Fibroblast of villous mesenchyme (primary cell): ENCODE measurements at places on chromosomes 11 and 22. TPM values are rescaled to one million over a fixed set of nuclear protein-coding genes. Genes with fewer than 3 reads are reported as not detected.

The CATSPER1 gene
- total RNA-seq, result under 0.01 and 0.43 TPM in 2 replicates

The HEPHL1 gene
- total RNA-seq, result 1.3 and 4.3 TPM in 2 replicates

The VSIG10L2 gene
- not detected in 2 replicates for total RNA-seq

The SHISA8 gene
- not detected in 2 replicates for total RNA-seq

The ARHGAP8 gene
- under 0.01 and 0.97 TPM in 2 replicates for total RNA-seq

The SMDT1 gene
- 5.2 and 6.1 TPM in 2 replicates for total RNA-seq

GRCh38 chr11:78560153-78560552, 14.5 kb downstream of the NARS2 start:
- no peak for DNase-seq

DNA sequence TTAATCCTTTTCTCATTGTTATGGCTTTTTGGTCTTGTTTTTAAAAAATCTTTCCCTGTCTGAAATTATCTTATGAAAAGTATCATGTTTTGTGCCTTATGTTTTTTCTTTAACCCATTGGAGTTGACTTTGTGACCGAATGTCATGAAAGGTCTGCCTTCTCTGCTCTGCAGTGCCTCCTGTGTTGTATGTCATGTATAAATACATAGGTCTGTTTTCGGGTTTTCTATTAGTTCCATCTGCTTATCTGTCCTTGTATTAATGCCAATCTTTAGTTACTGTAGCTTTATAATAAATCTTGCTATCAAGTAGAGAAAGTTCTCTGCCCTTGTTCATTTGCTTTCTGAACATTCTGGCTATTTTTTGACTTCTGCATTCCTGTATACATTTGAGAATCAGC, 73.0 kb downstream of the ZBTB44 start:
- no peak for DNase-seq

- DNase-seq, result peak; percentile 98
Measured at GRCh38 chr11:36074941-36075431, 131.1 kb downstream of the LDLRAD3 start.

DNA sequence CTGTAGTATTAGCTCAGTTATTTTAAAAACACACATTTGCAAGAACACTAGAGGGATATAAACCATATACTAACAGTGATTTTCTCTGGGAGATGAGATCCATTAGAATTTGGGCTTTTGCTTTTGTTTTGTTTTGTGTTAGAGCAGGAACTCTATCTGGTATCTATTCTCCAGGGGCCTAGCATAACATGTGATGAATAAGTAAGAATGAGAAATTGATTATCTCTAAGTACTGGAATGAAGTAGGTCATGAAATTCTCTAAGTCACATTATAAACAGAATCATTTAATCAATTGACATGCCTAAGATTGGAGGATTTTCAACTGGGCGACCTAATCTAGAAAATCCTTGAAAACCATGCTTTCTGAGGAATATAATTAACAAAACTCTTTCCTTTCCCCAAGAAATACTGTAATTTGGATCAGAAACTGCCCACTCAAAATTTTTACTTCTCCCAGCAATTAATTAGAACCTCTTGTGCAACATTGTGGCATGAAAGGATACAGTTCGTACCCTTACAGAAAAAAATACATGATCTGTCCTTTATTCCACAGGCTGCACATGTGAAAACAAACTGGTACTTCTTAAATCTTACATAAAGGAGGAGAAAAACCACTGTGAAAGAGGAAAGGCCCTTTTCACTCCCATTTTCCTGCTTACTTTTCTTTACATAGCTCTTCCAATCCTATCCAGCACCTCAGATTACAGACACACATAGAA, 93.5 kb downstream of the MRTFA start:
- DNase-seq, result no peak

GRCh38 chr11:45847911-45848316, 639 bp downstream of the CRY2 start:
- DNase-seq, result peak; percentile 80

GRCh38 chr11:68282141-68282860, 10.5 kb upstream of the C11orf24 start:
- no peak for DNase-seq

GRCh38 chr22:50169774-50170341, 673 bp upstream of the PANX2 start:
- peak; percentile 28 for DNase-seq

DNA sequence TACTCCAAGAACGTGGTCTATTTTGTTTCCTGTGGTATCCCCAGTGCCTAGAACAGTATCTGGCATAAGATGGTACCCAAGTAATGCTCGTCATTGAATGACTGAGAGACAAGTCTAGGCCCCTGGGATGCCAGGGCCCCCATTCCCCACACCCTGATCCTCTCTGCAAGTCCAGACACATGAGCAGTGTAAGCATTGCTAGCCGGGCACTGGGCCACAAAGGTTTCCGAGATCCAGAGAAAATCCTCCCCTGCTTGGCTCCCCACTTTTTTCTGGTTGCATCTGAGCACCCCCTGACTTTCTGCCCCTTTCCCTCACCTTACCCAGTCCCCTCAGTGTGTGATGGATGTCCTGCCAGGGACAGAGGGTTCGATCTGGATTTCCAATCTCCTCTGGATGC, 160.1 kb upstream of the NECTIN1 start:
- no peak for DNase-seq

DNA sequence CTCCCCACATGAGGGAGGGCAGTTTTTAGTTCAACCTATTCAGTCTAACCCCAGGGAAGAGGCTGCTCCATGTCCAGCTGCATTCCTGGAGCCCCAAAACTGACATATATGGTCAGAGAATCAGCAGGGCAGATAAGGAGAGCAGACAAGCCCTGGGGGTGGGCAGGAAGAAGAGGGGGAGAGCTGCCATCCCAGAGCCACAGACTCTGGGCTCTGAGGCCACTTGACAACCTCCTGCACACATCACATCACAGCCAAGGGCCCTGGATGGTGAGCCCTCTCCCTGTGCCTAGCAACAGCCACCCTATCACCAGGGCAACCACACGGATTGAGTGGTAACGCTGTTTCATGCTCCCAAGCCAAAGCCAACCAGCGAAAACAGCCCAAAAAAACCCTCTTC, 3.1 kb downstream of the ARHGAP1 start:
- peak; percentile 21 for DNase-seq

DNA sequence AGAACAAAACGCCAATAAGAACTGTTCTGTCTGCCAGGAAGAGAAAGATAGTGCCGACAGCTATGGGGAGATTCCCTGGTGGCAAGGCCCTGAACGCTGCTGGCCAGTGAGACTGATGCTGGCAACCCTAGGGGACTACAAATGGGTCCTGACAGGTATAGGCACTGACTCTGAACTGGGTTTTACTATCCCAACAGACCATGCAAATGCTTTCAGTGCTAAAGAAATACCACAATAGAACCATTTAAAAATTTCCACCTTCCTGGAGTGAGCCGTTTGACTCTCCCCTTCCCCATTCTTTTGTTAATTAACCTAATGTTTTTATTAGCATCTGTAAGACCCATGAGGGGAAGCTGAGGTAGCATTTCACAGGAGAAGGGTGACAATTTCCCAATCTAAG, 25.7 kb downstream of the USP28 start:
- no peak for DNase-seq

DNA sequence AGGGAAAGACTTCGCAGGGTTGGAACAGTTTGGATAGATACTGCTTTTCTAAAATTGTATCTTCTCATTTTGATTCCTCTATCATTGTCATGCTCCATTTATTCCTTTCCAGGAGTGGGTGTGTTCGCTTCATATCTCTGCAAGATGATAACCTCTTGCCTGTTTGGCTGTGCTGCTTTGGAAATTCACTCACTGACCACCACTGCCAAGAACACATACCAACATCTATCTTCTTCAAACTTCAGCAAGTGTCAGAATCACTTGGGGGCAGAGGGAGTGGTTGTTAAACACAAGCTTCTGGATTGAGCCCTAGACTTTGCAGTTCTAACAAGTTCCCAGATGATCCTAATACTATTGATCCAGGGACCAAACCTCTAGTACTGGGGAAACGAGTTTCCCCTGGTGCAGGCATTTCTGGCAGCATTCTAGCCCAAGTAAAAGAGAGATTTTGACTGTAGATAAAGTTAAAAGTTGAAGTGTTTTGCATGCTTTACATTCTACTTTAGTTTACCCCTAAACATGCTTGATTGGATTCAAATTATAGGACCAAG, 11.5 kb upstream of the DKK3 start:
- DNase-seq, result no peak

DNA sequence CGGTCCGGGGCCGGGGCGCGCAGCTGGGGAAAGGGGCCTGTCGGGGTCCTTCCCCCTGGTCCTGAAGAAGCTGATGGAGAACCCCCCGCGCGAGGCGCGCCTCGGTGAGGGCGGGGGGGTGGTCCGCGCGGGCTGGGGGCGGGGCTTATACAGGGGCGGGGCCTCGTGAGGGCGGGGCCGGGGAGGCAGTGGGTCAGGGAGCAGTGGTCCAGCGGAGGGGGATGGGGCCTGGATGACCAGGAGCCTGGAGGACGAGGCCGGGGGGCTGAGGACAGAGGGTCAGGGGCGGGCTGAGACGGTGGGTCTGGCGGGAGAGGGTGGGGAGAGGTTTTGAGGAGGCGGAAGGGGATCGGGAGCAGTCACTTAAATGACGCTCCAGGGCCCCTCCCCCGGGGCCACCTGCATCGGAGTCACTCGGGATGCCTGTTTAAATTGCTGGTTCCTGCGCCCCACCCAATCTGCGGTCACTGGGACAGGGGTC, 396 bp downstream of the TEF start:
- peak; percentile 63 for DNase-seq

DNA sequence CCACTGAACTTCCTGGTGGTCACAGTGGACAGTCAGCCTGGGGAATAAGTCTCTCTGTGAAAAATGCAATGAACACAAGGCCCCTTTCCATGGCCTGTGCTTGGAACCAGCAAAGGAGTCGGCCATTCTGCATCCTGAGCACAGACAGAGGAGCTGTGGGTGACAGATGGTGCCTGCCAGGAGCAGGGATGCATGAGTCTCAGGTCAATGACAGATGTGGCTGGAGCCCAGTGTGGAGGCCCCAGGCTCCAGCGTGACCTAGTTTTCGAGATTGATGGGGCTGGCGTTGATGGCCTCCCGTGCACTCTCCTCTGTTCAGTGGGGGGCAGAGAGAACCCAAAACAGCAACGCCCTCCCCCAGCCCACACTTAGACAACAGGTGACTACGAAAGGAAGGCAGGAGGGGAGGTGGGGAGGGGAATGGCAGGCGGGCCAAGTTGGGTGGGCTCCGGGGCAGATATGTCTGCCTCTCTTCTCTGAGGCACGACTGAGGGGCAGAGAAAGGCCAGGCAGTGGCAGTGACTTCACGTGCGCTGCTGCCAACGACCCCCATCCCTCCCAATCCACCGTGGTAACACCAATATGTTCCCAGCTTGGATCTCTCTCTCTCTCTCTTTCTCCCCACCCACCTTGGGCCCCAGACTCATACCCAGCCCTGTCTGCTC, 34.4 kb upstream of the CD5 start:
- no peak for DNase-seq

DNA sequence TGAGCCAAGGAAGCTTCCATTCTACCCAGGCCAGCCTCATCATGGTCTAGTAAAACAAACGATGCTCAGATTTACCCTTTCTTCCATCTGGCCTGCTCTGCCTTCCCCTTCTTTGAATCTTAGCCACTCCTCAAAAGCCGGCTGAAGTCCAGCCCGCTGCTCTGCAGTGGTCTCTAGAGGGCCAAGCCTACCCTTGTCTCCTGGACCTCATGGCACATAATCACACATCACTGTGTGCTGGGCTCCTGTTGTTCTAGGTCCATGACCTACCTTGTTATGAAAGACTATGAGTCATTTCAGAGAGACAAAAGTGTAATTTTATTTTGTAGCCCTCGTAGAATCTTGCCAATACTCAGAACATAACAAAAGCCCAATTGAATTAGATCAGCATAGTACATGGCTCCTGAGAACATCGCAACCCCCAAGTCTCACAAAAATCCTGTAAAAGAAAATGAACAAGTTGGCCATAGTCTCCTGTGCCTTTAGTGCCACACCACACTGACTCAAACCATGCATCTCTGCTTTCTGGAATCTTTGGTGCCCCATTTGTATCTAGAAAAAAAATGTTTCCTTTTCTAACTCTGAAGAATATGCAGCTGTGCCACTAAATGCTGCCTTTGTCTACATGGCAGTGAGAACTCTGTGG, 192.7 kb downstream of the OPCML start:
- DNase-seq, result no peak

DNA sequence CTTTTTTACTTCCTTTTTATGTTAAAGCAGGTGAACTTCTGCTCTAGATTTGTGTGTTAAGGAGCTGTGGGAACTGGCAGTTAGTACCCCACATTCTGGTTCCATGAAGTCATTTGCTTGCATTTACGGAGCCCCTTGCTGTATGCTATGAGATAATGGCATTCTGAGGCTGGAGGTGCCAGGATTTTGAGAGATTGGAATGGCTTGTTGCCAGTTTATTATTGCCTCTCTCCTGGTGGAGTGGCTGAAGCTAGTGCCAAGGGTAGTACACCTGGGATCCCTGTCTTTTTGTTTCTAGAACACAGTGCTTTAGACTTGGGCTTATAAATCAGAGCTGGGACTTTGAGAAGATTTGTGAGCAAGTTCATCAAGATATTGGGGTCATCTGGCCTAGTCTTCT, 73.8 kb downstream of the STIM1 start:
- no peak for DNase-seq

GRCh38 chr11:95255251-95256145, 24.5 kb upstream of the SESN3 start:
- DNase-seq, result no peak

DNA sequence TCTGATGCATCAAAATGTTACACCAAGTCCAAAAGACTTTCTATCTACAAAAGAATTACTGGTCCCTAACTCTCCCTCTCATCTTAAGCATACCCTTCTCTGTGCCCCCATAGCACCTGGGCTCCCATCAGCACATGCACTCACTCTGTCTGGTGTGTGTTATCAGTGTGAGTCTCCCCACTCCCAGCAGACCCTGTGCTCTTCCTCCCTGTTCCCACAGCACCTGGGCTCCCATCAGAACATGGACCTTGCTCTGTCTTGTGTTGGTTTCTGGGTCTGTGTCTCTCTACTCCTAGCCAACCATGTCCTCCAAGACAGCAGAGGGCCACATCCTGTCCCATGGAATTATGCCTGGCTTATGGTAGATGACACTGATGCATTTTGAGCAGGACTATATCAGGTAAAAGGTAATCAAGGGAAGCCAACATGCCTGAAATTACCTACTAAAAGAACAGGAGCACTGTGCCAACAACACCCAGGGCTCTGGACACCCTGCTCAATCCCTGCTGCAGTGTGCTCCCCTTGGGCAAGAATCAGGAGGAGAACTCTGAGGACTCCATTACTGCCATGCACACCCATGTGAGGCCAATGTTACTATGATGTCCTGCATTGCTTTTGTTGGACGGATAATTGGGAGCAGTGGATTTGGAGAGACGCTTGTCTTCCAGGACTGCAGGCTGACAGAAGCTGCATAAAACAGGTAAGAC, 34.3 kb downstream of the GAB4 start:
- DNase-seq, result no peak

GRCh38 chr22:49789289-49790141, 38.2 kb downstream of the BRD1 start:
- peak; percentile 78 for DNase-seq

GRCh38 chr11:65448418-65449105, 26.0 kb downstream of the NEAT1 start:
- DNase-seq, result peak; percentile 89

GRCh38 chr11:1408346-1408745, 18.6 kb downstream of the BRSK2 start:
- DNase-seq, result no peak
